ENCODE measurements at places on chromosomes 6 and 20.

DNA sequence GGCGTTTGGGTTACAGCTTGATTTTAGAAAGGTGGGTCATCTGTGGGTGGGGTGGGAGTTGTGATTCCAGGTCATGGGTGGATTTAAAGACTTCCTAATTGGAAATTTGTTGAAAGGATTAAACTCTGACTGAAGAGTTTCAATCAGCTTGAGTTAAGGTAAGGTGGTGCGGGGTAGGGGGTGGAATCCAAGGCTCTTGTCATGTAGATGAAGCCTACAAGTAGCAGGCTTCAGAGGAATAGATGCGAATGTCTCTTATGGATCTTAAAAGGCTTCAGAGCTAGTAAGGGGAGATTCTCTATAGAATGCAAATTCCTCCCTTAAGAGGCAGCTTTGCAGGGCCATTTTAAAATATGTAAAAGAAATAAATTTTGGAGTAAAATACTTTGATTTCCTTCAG is 645.3 kb downstream of the FRK start:
- DNase-seq = no peak

GRCh38 chr20:43408848-43409576 is 48.7 kb upstream of the SRSF6 start:
- peak; percentile 60 for DNase-seq

GRCh38 chr6:137589067-137589848 is 95.1 kb upstream of the OLIG3 start:
- DNase-seq = peak; percentile 47

DNA sequence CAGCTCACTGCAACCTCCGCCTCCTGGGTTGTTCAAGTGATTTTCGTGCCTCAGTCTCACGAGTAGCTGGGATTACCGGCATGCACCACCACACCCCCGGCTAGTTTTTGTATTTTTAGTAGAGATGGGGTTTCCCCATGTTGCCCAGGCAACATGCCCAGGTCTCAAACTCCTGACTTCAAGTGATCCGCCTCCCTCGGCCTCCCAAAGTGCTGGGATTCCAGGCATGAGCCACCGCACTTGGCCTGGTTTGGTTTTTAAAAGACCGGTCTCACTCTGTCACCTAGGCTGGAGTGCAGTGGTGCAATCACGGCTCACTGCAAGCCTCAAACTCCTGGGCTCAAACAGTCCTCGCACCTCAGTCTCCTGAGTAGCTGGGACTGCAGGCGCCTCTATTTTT is 40.1 kb downstream of the VSTM2L start:
- no peak for DNase-seq

DNA sequence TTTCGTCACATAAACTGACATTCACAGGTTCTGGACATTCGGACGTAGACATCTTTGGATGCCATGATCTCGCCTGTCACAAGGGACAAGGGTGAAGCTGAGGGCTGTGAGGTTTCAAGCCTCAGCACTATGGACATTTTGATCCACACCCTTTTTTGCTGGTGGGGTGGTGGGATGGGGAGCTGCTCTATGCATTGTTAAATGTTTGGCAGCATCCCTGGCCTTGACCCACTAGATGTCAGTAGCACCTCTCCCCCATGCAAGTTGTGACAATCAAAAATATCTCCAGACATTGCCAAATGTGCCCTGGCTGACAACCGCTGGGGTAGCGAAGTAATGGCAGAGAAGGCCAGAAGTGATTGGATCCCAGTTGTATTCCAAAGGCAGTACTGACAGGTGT is 229.4 kb downstream of the TSHZ2 start:
- no peak for DNase-seq

DNA sequence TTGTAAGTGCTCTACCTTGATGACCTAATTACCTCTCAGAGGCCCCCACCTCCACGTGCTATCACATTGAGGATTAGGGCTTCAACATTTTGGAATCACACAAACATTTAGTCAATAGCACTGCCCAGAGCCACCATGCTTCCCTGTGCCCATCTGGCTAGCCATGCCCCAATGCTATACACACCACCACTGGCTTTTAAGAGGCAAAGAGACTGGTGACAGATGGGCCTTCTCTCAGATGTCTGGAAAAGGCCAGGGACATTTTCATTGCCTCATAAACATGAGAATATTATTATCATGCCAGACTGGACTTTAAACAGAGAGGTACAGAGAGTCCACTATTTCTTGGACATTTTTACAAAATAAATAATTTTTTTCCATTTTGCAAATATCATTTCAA is 29.8 kb downstream of the TRMT6 start:
- no peak for DNase-seq

DNA sequence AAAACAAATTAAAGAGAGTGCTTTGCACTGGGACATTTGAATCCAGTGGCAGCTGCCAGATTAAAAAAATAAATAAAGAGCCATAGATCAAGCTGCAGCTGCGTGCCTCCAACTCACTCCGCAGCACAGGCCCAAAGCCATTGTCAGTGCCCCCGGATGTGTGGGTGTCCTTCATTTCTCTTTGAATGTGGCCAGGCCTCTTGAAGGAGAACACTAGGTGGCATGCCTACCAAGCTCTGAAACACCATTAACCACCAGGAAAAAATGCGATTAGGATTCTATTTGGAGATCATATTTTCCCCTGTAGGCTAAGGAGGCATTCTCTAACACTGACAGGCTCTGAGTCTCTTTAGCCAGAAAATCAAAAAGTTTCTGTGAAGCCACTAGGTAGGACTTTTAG is 549.8 kb downstream of the PRKN start:
- DNase-seq = no peak

- DNase-seq = no peak
Observed at GRCh38 chr6:11387707-11388430, 149.7 kb upstream of the TMEM170B start.

DNA sequence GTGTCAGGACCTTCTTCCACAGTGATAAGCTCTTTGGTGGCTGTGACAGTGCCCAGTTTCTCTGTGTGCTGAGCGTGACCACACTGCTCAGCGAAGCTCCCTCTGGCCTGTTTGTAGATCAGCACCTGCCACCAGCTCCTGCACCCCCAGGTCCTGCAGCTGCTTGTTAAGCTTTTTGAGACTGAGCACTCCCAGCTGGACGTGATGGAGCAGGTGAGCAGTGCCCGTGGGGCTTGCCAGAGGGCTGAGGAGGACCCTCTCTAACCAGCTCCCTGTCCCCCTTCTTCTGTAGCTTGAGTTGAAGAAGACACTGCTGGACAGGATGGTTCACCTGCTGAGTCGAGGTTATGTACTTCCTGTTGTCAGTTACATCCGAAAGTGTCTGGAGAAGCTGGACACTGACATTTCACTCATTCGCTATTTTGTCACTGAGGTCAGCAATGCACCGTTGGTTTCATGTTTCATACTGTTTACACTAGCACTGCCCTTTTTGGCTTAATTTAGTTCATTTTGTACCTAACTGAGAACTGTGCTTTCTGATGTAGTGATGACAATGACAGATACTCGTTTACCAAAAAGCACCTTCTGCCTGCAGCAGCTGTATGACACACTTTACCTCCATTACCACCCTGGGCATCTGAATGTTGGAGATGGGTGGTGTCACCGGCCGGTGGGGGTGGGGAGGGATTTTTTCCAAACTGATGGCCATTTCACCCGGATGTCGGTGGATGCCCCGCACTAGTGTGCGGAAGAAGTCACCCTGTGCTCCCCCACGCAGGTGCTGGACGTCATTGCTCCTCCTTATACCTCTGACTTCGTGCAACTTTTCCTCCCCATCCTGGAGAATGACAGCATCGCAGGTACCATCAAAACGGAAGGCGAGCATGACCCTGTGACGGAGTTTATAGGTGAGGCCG is 12.5 kb downstream of the NELFCD start:
- no peak for DNase-seq

DNA sequence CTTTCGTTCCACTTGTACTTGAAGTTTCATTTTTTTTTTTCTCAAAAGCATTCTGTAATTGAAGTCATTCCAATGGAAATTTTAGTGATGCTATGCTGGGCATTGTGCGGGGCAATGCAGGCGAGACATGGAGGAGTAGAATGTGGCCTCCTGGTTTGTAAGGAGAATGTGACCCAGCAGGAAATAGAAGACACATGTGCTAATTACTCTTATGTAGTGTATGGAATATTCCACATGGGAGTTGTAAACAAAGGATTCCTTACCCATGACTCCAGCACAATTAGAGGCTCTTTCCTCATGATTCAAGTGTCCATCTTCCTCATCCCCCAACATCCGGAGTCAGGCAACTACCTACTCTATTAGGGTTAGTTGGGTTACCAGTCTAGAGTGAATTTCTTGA is 14.9 kb upstream of the RFPL4B start:
- DNase-seq = peak; percentile 97

DNA sequence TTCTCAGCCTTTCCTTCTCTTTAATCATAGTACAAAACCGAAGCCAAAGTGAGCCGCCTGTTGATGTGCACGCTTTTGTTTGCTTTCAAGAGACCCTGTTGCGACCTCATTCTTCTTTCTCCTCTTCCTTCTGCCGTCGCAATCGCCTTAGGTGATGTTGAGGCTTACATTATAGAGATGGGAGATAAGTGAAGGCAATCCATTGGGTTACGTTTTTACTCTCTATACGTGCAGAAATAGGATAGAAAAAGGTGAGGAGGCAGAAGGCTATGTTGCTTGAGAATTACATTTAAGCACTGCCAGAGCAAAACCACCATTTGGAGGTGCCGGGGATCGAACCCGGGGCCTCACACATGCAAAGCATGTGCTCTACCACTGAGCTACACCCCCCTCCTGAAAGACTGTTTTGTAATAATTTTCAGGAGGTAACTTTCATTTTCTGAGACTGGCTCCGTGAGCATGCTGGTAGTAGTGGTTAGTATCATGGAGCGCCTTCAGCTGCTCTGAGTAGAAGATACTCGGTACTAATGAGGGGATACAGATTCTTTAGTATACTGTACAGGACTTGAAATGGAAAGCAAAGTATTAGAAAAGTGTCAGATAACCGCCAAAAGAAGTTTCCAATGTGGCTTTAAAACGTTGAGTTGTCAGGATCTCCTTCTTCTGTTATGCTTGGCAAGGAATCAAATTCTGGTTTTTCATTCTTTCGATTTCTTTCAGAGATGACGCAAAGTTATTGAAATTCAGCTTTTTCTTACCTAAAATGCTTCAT is 165.6 kb downstream of the TRIM27 start:
- peak; percentile 53 for DNase-seq

- DNase-seq = no peak
Observed at GRCh38 chr6:12656906-12657305, 59.7 kb upstream of the PHACTR1 start.

DNA sequence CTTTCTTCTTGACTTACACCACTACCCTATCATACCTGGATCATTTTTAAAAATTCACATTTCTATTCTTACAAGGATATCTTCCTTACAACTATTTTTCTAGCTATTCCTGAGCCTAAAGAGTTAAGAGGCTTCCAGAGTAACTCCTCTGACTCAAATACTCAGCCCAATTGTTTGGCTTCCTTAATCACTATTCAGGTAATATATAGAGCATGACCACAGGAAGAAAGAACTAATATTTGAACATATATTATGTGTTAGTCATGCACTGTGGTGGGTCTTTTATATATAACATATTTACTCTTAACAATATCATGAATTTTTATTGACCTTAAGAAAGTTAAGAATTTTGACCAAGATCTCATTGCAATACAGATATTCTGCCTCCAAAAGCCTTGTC is 42.0 kb upstream of the ID4 start:
- DNase-seq = no peak

GRCh38 chr20:3925899-3926638 is 36.9 kb downstream of the PANK2 start:
- no peak for DNase-seq

- DNase-seq = peak; percentile 97
Observed at GRCh38 chr20:53738039-53738944, 144.7 kb upstream of the ZNF217 start.

GRCh38 chr20:7853493-7853892 is 86.8 kb downstream of the HAO1 start:
- no peak for DNase-seq

- DNase-seq = no peak
Observed at GRCh38 chr6:39945626-39946025, 11.4 kb upstream of the MOCS1 start.

GRCh38 chr20:25418776-25419175 is 11.3 kb downstream of the GINS1 start:
- DNase-seq = peak; percentile 41

DNA sequence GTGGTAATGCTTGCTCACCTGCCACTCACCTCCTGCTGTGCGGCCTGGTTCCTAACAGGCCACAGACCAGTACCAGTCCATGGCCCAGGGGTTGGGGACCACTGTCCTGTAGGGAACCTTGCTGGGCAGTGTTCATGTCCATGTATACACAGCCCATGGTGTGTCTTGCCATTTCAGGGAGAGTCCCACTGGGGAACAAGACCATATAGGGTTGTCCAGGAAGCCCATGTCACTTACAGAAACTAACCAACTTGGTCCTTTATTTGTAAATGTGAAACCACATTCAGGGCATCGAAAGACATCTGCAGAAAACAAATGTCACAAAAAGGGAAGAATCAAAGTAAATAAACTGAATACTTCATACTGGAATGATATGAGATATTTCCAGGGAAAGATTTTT is 179.1 kb downstream of the NFATC2 start:
- DNase-seq = no peak

- no peak for DNase-seq
Observed at GRCh38 chr6:128519931-128520435, 416 bp downstream of the PTPRK start.

DNA sequence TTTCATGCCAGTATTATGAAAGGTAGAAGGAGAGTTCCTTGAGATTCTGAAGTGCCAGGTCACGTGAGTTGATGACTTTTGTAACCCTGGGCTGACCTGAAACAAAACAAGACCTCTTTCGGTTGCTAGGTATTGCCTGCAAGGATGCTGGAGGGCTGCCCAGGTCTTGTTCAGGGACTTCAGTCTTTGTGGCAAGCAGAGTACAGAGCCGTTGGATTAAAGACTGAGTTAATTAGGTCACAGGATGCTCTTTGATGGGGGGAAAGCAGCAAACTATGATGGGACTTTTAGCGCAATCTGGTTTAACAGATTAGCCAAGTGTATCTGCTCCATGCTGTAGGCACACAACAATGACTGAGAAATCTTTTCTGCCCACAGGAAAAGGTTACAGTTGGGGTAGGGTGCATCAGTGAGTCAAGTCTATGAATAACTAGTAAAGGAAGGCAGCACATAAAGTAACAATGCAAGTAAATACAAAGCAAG is 12.8 kb upstream of the ELOVL5 start:
- peak; percentile 77 for DNase-seq

DNA sequence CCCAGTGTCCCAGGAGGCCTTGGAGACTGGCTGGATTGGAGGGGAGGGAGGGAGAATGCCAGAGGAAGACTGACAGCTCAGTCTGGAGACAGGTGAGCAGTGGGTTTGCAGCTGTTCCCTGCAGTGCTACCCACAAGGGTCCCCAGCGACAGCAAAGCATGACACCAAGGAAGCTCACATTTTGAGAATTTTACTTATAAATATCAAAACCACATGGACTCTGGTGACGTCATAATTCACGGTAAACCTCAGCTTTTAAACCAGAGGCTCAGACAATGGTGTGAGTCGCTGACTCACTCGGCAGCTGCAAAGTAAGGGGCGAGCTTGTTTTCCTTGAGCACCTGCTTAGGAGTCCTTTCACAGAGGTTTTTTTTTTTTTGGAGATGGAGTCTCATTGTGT is 65.2 kb downstream of the THBS2 start:
- peak; percentile 89 for DNase-seq
